ENCODE measurements at places on chromosomes 5 and 9. TPM values are rescaled to one million over a fixed set of nuclear protein-coding genes. Genes with fewer than 3 reads are reported as not detected.

GRCh38 chr5:127028822-127029457 is 1.4 kb downstream of the MARCHF3 start:
- no peak for DNase-seq

GRCh38 chr9:122125509-122126330 is 32.6 kb upstream of the TTLL11 start:
- DNase-seq = peak; percentile 17

LOX gene
- total RNA-seq = 4.9 TPM

- DNase-seq = no peak
Measured at GRCh38 chr9:105403552-105404248, 44.1 kb upstream of the FSD1L start.

DNA sequence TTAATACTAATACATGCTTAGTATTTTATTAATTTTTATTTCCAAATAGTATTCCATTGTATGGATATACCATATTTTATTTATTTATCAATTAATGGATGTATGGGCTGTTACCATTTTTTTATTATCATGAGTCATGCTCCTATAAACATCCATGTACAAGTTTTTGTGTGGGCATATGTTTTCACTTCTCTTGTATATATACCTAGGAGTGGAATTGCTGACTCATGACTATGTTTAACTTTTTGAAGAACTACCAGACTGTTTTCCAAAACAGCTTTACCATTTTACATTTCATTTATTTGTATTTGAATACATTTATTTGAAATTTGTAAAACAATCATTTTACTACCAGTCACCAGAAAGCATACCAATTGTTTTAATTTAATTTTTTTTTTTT is 14.1 kb upstream of the LRRC19 start:
- DNase-seq = no peak

BOD1 gene
- total RNA-seq = 120 TPM

GRCh38 chr9:34454571-34455065 is 3.8 kb downstream of the FAM219A start:
- no peak for DNase-seq

DNA sequence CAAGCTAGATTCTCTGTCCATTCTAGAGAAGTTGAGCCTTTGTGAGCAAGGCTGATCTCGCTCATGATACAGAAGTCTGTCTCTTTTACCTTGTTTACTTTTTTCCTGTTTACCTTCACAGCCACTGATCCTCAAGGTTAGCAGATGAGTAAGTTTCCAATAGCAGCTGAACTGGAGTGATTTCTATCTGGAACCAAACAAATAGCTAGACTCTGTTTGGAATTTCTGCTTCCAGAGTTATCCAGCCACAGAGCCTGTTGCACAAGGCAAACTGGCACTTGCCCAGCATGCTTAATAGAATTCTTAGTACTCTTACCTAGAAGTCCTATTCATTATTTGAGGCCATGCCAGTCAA is 12.8 kb upstream of the PANK3 start:
- no peak for DNase-seq

GRCh38 chr5:150625831-150626746 is 14.4 kb upstream of the SYNPO start:
- DNase-seq = no peak

ELAVL2 gene
- total RNA-seq = 0.21 TPM

DNA sequence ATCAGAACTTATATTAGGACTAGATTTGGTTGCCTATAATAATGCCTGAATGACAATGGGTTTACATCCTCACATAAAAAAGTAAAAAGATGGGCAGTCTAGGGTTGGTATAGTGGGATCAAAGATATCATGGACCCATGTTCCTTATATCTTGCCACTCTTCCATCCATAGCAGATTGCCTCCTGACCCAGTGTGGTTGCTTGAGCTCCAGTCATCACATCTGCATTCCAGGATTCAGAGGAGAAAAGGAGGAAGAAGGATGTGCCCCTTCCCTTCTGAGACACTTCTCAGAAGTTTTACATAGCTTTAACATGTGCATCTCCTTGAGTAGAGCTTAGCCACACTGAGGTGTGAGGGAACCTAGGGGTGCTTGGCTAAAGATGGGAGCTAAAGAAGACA is 22.9 kb downstream of the RALGPS1 start:
- DNase-seq = no peak

GRCh38 chr9:117091529-117091928 is 323.3 kb downstream of the ASTN2 start:
- no peak for DNase-seq

- DNase-seq = no peak
Measured at GRCh38 chr9:108643731-108644510, 211.9 kb downstream of the ACTL7B start.

GRCh38 chr9:119836036-119836435 is 466.8 kb upstream of the BRINP1 start:
- DNase-seq = no peak

- no peak for DNase-seq
Measured at GRCh38 chr9:21560281-21560745, 78.2 kb upstream of the IFNE start.

GRCh38 chr9:137038916-137039315 is 7.0 kb upstream of the FUT7 start:
- no peak for DNase-seq

DNA sequence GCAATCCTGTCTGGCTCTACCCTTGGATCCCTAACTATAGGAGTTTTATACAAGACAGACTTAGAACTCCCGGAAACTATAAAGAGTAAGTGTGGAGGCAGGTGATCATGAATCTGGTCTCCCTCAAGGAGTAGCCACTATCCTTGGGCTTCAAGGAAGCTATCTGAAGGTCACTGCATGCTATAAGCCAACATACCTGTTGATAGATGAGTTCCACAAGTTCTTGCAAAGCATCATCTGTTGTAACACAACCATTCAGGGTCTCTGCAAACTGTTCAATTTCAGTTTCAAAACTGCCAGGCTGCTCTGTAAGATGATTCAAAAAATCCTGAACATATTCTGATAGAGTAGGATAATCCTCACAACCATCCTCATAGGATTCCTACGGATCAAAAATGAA is 9.3 kb downstream of the PAIP1 start:
- DNase-seq = no peak

NR5A1 gene
- not detected for total RNA-seq
